ENCODE measurements at places on chromosomes 2 and 18. TPM values are rescaled to one million over a fixed set of nuclear protein-coding genes. Genes with fewer than 3 reads are reported as not detected.

DNA sequence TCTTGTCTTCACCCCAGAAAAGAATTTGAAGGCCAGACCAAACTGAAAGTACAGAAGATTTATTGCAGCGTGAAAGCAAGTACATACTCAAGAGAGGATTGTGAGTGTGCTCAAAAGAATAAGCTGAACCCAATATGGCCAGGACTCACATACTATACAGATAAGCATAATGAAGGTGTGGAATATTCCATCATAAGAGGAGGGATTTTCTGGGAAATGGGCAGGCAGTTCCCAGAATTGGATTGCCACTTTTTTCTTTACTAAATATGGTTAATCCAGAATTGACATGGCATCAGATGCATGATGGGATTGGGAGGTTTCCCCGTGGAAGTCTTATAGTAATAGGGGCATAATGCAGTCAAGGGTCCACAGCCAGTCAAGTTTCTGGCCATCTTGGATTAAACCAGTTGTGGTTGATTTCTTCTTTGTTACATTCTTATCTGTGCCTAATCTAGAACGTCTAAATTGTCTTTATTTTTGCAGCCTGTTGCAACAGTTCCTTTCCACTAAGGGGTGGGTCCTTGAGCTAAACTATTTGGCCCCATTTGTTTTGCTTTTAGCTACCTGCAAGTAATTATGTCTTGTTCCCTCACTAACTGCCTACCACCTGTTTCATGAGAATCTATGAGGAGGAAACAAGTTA, 9.0 kb downstream of the SP140L start:
- no peak for DNase-seq

- no peak for DNase-seq
Observed at GRCh38 chr2:8306530-8307351, 375.1 kb upstream of the ID2 start.

GRCh38 chr2:201929281-201930026, 104.2 kb upstream of the FZD7 start:
- no peak for DNase-seq

GRCh38 chr2:175871331-175872004, 130.6 kb downstream of the LNPK start:
- no peak for DNase-seq

DNA sequence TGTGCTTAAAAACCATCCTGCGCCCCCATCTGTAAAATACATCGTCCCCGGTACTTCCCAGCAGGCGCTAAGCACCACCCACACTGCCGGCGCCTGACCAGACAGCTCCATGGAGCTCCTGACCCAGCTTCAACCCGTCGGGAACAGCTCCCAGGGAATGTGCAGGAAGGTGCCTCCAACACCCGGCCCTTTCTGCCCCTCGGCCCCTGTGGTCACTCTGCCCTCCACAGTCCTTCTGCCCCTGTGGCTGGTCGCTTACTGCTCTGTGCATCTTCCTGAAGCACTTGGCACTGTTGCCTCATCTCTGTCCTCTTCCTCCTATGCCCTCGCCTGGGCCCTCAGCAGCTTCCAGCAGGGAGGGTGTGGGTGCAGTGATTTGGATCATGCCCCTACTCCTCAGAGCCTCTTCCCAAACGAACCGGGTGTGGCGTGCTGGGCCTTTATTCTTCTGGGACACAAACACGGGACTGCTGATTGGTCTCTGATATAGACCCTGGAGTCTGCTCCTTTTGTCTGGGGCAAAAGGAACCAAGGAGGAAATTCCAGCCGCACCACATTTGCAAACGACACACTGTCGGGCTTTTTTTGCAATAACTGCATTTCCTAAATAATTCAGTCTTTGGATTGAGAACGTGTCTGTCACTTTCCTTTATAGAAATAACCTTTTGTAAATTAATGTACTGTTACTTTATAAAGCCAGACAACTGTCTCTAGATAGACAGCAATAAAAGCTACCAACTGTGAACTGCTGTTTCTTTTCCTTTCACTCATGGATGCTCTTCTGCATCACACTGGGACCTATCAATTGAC, 65.9 kb downstream of the ADI1 start:
- DNase-seq: no peak

DNA sequence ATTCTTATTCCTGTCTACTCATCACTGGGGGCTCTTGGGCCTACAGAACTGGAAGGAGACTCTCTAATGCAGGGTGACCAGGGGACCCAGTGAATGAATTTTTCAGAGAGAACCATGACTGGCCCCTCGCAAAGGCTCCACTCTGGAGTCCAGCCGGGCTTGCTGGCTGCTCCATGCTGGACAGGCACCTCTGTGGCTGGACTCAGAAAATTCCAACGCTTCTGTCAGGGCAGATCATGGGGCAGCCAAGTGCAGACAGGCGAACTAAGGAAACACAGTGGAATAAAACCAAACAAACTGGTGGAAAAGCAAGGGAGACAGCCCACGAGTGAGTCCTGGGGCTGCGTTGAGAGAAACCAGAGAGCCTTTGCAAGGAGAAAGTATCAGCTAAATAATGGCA, 57.2 kb downstream of the ACAA2 start:
- DNase-seq: no peak

PDE11A gene
- 0.14 TPM for total RNA-seq

IL36B gene
- not detected for total RNA-seq

RBBP8 gene
- total RNA-seq: 76.7 TPM

Measured in thymus (tissue), 14 donors.